ENCODE measurements at places on chromosomes 2 and 18. TPM values are rescaled to one million over a fixed set of nuclear protein-coding genes. Genes with fewer than 3 reads are reported as not detected.

The TANC1 gene
- polyA plus RNA-seq, result 64.8 TPM

The ARHGAP28 gene
- 60.3 TPM for polyA plus RNA-seq

The TRABD2A gene
- polyA plus RNA-seq, result 0.96 TPM

The GPR39 gene
- 3.3 TPM for polyA plus RNA-seq

The CIDEA gene
- not detected for polyA plus RNA-seq

The ARHGEF33 gene
- 3.4 TPM for polyA plus RNA-seq

The TFPI gene
- 39.0 TPM for polyA plus RNA-seq

The CDCA7 gene
- polyA plus RNA-seq, result 46.8 TPM

The HJURP gene
- polyA plus RNA-seq, result 33.4 TPM

The ERBB4 gene
- 58.8 TPM for polyA plus RNA-seq

The RAD51AP2 gene
- polyA plus RNA-seq, result 0.38 TPM

The RBFA gene
- 45.0 TPM for polyA plus RNA-seq

The DPP4 gene
- polyA plus RNA-seq, result 168 TPM

The LYPD6 gene
- 18.8 TPM for polyA plus RNA-seq

The POMC gene
- 8.4 TPM for polyA plus RNA-seq

The CRYBA2 gene
- not detected for polyA plus RNA-seq

The CYP27C1 gene
- 13.8 TPM for polyA plus RNA-seq

The CYP26B1 gene
- 13.8 TPM for polyA plus RNA-seq

The ADGRF3 gene
- 2.5 TPM for polyA plus RNA-seq

The GNAL gene
- 4.9 TPM for polyA plus RNA-seq

The PCARE gene
- polyA plus RNA-seq, result 0.43 TPM

The CCDC102B gene
- polyA plus RNA-seq, result 8.8 TPM

The DSC3 gene
- 2.5 TPM for polyA plus RNA-seq

The PXDN gene
- 154 TPM for polyA plus RNA-seq

The IL36RN gene
- polyA plus RNA-seq, result 0.07 TPM

The LRATD1 gene
- 21.1 TPM for polyA plus RNA-seq

The TAF1B gene
- polyA plus RNA-seq, result 38.7 TPM

The ABCG5 gene
- polyA plus RNA-seq, result 0.63 TPM

The KIAA2012 gene
- 0.12 TPM for polyA plus RNA-seq

The RASGRP3 gene
- polyA plus RNA-seq, result 19.6 TPM

The TRAPPC12 gene
- 99.9 TPM for polyA plus RNA-seq

The NBEAL1 gene
- polyA plus RNA-seq, result 17.2 TPM

The KIF1A gene
- polyA plus RNA-seq, result 11.1 TPM

The KCMF1 gene
- 56.8 TPM for polyA plus RNA-seq

Data from left kidney (tissue), 8 donors.